ENCODE measurements at places on chromosomes 16 and 17.

GRCh38 chr16:74713876-74714275 is 13.2 kb upstream of the MLKL start:
- no peak for DNase-seq

DNA sequence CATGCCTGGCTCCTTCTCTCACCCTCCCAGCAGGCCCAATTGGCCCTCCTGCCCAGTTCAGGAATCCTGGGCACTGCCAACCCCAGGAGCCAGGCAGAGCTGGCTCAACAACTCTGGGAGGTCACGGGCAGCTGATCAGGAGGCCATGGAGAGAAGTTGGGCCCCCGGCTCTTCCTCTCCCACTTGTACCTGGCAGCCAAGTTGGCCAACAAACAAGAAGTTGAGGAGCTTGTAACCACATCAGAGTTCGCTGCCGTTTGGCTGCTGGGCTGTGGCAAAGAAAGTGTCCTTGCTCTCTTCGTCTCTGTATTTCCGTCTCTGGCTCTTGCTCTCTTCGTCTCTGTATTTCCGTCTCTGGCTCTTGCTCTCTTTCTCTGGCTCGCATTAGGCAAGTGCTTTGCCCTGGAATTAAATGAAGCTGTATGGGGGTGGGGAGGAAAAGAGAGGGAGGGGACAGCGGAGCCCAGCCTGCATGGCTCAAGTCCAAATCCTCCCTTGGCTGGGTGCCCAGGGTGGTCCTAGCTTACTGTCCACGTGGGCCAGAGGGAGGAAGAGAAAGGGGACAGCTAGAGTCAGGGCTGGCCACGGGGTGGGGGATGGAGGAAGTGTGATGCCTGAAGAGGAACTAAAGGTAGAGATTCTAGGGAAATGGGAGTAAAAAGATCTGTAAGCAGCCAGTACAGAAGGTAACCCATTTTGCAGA is 7.8 kb upstream of the TMEM132E start:
- no peak for DNase-seq

DNA sequence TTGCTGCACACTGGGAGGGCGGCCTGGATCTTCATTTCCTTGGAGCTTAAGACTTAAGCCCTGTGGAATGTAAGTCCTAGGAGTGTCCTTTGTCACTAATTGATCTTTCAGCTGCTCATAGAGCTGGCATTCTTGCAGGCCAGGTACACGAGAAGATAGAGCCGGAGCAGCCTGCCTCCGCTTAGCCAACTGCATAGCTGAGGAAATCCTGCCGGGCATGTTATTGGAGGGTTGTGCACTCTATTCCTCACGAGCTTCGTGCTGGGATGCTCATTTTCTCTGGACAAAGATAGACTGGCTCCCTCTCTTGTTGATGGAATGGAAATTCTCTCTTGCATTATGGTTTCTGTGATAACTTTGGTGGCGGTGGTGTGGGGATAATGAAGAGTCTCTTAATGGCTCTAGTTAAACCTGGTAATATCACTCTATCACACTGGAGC is 76.9 kb downstream of the RPA1 start:
- no peak for DNase-seq

GRCh38 chr17:17749921-17750320 is 68.7 kb downstream of the RAI1 start:
- DNase-seq = no peak

DNA sequence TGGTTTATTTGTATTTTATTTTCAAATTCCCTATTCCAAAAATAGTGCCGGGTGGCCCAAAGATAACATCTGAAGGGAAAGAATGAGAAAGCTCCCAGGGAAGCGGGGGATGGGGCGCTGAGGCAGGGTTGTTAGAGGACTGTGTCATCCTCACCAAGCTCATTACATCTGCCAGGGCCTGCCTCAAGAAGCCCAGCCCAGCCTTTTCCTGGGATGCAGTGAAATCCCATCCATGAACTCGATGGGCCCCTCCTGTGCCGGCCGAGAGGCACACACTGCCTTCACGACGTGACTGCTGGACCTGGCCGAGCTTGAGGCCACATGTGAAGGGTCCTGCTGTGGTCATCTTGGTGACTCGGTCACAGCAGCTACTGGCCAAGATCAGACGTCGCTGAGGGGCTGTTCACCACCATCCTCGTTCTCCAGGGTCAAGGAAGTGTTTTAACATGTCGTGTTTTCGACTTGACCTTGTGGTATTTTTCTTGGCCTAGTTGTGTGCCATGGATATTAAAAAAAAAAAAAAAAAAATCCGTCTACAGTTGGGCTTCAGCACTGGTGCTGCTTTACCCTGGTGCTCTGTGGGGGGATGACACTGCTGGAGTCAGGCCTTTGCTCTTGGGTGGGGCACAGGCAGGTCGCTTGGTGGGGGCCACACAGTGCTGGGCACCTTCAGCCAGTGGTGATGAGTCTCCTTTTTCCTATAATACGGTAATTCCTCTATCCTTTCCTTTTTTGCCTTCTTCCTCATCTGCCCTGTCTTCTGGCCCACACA is 4.9 kb downstream of the TIMM22 start:
- DNase-seq = no peak

GRCh38 chr17:63434951-63435571 is 11.0 kb downstream of the CYB561 start:
- no peak for DNase-seq

- DNase-seq = no peak
These were observed 14.7 kb downstream of the BEAN1 start for GRCh38 chr16:66441586-66442375.

- no peak for DNase-seq
These were observed 70.2 kb upstream of the GNAO1 start for GRCh38 chr16:56121156-56121500.

GRCh38 chr16:84839054-84839453 is 19.3 kb downstream of the CRISPLD2 start:
- no peak for DNase-seq

DNA sequence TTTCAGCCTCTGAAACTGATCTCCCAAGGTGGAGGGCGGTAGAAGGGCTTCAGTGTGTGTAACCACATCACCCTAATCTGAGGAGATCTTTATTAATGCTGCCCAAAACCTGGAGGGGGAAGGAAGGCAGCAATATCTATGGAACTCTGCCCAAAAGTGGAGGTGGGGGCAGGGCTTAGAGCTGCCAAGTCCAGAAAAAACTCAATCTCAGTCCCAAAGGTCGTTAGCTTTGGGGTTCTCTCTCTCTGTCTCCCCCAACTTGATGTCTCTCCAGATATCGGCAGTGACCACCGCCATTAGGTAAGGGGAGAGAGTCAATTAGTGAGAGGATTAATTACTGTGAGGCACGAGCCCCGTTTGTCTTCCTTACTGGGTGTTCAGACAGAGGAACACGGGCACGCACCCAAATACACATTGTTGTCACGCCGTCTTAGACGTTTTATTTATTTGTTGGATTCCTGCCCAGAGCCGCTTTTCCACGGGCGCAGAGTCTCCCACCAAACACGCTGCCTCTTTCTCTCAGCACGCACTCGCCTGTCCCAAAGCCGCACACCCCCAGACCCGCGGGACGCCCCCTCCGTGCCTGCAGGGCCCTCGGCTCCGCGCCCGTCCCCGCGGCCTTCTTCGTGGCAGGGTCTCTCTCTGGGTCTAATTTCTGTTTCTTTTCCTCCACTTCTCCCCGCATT is 5.4 kb upstream of the LHX1 start:
- DNase-seq = no peak

GRCh38 chr17:67982034-67982640 is 14.1 kb downstream of the C17orf58 start:
- DNase-seq = no peak

GRCh38 chr17:28141773-28142172 is 99.3 kb downstream of the NLK start:
- DNase-seq = no peak

GRCh38 chr17:37475731-37476420 is 13.8 kb upstream of the DUSP14 start:
- no peak for DNase-seq

DNA sequence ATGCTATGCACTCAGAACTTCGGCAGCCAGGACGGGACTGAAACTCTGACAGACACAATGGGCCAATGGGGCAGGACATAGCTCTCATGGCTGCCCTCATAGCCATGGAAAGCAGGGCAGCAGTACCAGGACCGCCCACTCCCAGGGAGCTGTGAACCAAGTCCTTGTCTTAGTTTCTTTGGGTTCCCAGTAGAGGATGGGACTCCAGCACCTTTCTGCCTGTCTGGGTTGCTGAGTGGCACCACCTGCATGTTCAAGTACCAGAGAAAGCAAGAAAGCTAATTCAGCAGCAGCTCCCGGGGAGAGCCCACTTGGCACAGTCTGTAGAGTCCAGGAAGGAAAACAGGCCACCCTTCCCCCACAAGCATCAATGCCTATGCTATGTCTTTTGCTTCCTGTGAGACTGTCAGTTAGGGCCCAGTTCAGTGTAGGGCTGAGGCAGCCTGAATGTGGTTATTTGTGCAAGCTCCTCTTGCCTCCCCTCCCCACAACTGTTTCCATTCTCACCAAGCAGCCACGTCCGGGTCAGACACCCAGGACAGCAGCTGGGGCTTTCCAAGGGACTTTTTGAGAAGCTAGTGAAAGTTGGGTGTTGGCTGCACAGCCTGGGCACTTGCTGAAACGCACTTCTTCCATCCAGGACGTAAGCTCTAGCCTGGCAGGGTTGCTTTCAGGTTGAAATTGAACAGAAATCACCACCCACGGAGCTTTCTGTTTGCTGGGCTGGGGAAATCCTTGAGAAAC is 7.8 kb downstream of the SUPT4H1 start:
- DNase-seq = no peak

- DNase-seq = no peak
These were observed 1.1 kb downstream of the C1QBP start for GRCh38 chr17:5437721-5438317.

- no peak for DNase-seq
These were observed 50.0 kb downstream of the KCNJ18 start for GRCh38 chr17:21742326-21742725.

GRCh38 chr16:11797957-11798299 is 870 bp upstream of the ZC3H7A start:
- no peak for DNase-seq

DNA sequence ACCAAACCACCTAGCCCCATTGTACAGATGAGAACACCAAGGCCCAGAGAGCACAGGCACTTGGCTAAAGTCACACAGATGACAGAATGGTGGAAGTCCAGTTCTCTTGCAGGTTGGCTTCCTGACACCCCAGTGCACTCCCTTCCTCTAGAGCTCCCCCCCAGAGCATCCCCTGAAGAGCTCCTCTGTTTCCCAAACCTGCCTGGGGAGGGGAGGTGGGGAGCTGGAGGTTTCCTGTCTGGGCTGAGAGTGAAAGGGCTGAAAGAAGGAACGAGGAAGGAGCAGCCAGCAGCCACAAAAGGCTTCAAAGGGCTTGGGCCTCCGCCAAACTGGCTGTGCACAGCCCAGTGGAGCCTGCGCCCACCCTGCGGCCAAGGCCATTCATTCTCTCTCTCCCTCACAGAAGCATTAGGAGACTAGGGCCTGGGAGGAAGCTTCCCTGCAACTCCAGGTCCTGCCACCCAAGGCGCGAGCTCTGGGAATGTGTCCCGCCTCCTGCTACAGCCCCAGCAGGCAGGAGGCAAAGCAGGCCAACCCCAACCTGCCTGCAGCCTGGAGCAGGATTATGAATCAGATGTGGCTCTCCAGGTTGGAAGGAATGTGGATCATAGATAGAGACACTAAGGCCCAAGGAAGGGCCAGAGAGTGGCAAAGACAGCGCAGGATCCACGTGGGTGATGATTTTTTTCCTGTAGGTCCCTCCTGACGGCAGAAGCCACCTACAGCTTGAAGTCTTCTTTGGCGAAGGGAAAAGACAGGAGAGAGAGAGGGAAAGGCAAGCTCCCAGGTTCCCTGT is 913 bp downstream of the SLC13A5 start:
- no peak for DNase-seq

DNA sequence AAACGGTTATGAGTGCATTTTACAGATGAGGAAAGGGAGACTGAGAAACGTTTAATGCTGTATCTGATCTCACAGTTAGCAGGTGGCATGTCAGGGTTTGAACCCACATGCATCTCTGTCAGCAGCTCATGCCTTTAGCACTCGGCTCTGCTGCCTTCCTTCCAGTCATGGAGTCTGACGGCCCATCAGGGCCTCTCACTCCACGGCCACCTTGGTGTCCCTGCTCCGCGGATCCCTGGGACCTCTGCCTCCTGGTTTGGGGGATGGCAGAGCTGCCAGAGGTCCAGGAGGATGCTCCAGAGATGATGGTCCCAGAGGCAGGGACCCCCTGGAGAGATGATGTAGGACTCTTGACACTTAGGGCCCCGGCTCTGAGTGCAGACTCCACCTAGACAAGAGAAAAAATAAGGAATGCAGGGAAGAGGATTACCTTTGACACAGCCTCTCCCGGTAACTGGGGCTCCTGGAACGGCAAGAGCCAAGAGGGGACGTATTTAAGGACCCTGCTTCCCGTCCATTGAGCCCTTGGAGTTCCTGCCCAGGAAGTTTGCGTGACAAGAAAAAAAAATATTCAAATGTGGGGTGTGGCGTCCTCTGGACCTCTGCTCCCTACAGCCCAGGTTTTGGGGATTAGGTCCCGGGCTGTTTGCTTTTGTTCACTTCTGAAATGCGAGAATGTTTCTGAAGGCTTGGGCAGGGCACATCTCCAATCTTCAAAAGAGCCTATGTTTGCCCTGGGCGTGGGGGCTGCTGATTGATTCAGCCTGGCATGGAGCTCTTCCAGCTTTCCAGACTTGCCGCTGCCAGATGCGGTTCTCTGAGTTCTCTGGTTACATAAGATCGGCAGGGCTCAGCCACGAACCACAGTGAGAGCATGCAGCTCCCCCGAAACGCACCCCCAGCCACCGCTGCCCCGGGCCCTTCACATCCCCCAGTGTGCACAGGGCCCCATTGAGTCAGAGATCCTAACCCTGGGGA is at the start of gene ALDH3A1:
ALDH3A1 (minus strand) TSS at position 470 of the 978 bp plus-strand sequence. CDS start 3,169 bp downstream, outside the sequence.
- DNase-seq = no peak

- no peak for DNase-seq
These were observed 678 bp downstream of the EXOC7 start for GRCh38 chr17:76102944-76103273.

- no peak for DNase-seq
These were observed 339.9 kb downstream of the SEC14L1 start for GRCh38 chr17:77480509-77481215.

DNA sequence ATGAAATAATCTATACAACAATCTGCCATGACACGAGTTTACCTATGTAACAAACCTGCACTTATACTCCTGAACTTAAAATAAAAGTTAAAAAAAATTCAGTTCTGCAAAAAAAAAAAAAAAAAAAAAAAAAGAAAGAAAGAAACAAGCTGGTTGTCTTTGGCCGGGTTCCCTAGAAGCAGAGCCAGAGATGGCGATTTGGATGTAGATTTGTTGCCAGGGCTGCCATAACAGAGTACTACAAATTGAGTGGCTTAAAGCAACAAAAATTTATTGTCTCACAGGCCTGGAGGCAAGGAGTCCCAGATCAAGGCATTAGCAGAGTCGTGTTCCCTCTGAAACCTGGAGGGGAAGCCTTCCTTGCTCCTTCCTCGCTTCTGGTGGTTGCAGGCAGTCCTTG is 20.4 kb downstream of the SYT17 start:
- no peak for DNase-seq

GRCh38 chr17:10838682-10839081 is 795 bp upstream of the PIRT start:
- no peak for DNase-seq

GRCh38 chr16:28010671-28011070 is 52.8 kb downstream of the GSG1L start:
- DNase-seq = peak; percentile 23

Data from HS-5 (cell line).